Inflammatory macrophage (primary cell): ENCODE measurements at places on chromosomes 3 and 15.

DNA sequence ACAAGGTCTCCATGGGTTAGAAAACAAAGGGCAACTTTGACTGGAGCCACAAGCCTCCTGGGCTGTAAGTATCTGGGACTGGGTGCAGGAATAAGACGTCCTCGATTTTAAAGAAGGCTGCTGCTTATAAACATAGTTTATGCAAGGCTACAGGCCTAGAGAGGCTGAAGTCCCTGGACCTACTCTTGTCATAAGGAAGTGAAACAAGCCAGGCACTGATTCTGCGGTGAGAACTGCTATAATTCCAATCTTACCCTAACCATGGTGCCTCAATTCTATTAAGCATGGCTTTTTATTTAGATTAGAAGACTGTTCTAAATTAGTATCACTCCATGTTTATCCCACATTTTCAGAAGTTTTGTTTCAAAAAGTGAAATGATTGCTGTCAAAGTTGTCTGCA, 777.6 kb downstream of the PLOD2 start:
- no peak for DNase-seq

GRCh38 chr3:97689111-97689510, 75.4 kb upstream of the ARL6 start:
- no peak for DNase-seq

- DNase-seq = no peak
These were observed 611.0 kb downstream of the NSUN3 start for GRCh38 chr3:94673876-94674275.

GRCh38 chr3:56369914-56370313, 98.4 kb downstream of the ERC2 start:
- no peak for DNase-seq

GRCh38 chr15:57865294-57865693, 158.8 kb downstream of the POLR2M start:
- DNase-seq = no peak

DNA sequence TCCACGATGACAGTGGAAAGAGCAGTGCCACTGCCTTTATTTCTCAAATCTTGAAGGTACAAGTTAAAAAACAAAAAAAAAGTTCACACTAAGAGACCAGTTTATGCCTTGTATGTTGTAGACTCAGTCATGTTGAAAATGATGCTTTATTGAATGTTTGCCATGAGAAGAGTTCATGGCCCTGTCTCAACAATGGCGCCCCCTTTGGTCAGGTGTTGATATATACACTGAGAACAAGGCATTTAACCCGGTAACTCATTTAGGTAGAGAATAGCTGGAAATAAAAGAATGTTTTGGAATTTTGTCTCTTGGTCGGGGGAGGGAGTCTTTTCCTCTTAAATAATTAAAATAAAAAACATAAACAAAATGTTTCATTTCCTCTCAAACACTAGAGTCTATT, 145.6 kb upstream of the SLC2A2 start:
- no peak for DNase-seq

DNA sequence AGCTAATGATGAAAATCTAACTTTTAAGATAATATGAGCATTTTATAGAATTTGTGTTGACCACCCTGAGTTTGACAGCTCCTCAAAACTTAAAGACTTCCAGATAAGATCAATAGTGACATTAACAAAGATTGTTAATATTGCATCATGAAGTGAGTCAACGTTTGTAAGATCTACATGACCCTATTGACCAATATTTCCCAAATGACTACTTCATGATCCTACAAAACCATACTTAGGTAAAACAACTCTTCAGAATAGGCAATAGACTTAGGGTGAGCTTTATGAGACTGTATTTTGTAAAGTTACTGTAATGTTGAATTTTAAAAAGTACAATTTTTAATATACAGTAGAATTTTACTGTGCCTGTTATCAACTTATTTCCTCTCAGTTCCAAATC, 422.7 kb upstream of the ALCAM start:
- DNase-seq = no peak

GRCh38 chr3:89179355-89180001, 72.1 kb downstream of the EPHA3 start:
- DNase-seq = no peak

- DNase-seq = no peak
These were observed 106.3 kb upstream of the BOC start for GRCh38 chr3:113105093-113105449.

GRCh38 chr3:117399311-117400078, 689.9 kb downstream of the TUSC7 start:
- no peak for DNase-seq

DNA sequence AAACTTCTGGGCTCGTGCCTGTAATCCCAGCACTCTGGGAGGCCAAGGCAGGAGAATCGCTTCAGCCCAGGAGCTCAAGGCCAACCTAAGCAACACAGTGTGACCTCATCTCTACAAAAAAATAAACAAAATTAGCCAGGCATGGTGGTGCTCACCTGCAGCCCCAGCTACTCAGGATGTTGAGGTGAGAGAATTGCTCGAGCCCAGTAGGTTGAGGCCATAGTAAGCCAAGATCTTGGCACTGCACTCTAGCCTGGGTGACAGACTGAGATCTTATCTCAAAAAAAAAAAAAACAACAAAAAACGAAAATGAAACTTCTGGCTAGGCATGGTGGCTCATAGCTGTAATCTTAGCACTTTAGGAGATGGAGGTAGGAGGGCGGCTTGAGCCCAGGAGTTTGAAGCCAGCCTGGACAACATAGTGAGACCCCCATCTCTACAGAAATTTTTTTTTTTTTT, 53.7 kb downstream of the PIK3CB start:
- DNase-seq = no peak

DNA sequence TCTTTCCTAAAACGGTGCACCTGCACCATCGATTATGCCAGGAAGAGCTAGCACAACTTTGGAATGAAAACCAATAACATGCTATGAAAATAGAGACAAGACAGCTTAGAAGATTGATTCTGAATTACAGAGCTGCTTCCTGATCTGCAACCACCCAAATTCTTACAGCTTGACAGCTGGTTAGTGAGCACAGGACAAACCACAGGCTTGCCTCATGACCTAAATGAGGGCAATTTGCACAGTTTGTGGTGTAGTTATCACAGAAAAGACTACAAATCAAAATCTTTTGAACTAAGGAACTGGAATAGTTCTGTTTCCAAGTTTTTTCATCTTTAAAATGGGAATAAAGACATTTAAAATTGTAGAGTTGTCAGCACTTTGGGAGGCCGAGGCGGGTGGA, 533.5 kb downstream of the NAALADL2 start:
- no peak for DNase-seq

DNA sequence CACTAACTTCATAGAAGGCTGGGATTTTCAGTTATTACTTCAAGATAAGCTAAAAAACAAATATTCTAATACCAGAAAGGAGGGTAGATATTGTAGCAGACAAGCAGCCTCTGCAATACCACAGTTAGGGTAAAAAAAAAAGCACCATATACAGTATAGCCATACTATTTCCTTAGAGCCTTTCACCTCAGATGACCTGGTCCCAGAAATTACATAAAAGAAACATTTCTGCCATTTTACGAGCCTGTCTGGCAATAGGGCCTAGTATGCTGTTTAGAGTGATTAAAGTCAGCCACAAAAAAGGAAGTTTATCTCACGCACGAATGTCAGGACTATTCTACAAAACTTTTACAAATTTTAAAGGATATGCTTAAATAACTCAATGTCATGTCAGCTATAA, 1016.6 kb downstream of the PLOD2 start:
- DNase-seq = no peak

GRCh38 chr3:177244606-177245005, 47.3 kb upstream of the TBL1XR1 start:
- no peak for DNase-seq
